PC-9 (cell line): ENCODE measurements at places on chromosomes 12 and 14. TPM values are rescaled to one million over a fixed set of nuclear protein-coding genes. Genes with fewer than 3 reads are reported as not detected.

- no peak for DNase-seq
These were observed 5.4 kb downstream of the CRACR2A start for GRCh38 chr12:3747543-3747942.

- no peak for DNase-seq
These were observed 1.3 kb downstream of the SSH1 start for GRCh38 chr12:108856170-108856427.

DNA sequence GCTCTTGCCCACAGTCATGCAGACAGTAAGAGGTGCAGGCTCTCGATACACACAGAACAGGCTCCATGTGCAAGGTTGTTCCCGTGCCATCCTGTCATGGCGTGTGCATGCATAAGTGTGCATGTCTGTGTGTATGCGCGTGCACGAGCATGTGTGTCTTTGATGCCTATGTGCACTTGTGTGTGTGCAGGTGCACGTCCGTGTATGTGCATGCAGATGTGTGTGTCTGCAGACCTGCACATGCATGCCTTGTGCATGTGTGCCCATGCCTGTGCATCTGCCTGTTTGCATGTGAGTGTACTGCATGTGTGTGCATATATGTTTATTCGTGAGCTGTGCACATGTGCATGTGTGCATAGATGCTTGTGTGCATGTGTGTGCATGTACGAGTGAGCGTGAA, 309.8 kb downstream of the TMEM121 start:
- no peak for DNase-seq

DNA sequence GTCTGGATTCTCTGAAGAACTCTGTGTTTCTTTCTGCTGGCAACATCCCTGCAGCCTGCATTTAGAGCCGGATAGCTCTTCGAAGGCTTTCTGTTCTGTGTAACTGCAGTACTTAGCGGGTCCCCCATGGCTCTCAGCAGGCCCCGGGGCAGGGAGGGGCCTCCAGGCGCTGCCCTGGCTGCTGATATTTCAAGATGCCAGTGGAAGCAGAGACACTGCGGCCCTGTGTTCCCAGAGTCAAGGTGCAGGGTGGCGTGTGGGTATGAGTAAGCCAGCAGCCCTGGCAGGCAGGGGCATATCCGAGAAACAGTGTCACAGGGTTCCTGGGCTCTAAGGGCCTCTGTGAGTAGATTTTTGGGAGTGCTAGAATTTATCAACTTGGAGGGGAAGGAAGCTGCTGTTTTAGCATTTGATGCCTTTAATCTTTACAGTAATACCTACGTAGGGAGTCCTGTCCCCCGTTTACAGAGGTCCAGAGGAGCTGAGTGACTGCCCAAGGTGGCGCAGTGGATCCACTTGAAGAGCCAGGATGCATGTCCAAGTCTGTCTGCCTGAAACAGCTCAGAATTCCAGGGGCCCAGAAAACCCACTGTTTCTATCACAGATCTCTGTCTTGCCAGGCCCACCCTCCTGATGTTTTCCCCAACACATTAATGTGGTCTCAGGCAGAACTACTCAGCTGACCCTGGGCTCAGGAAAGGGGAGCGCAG, 16.2 kb downstream of the ESRRB start:
- no peak for DNase-seq

DNA sequence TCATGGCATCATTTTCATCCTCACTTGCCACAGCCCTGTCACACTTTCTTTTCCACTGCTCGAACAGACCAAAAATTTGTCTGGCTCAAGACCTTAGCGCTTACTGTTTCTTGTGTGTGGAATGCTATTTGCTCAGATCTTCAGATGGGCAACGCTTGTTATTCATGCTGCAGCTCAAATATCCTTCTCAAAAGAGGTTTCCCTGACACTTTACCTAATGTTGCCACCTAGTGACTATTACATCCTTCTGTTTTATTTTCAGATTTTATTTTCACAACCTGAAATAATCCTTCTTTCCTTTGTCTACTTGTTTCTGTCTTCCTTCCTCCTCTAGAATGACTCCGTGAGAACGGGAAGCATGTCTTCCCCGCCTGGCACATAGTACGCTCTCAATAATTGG, 5.6 kb downstream of the FBXO33 start:
- no peak for DNase-seq

- no peak for DNase-seq
These were observed 115.2 kb upstream of the RAP1B start for GRCh38 chr12:68495336-68496070.

- no peak for DNase-seq
These were observed 16.8 kb downstream of the C12orf43 start for GRCh38 chr12:120999191-121000120.

GRCh38 chr14:71363946-71364925, 457.0 kb downstream of the PCNX1 start:
- DNase-seq = no peak

DNA sequence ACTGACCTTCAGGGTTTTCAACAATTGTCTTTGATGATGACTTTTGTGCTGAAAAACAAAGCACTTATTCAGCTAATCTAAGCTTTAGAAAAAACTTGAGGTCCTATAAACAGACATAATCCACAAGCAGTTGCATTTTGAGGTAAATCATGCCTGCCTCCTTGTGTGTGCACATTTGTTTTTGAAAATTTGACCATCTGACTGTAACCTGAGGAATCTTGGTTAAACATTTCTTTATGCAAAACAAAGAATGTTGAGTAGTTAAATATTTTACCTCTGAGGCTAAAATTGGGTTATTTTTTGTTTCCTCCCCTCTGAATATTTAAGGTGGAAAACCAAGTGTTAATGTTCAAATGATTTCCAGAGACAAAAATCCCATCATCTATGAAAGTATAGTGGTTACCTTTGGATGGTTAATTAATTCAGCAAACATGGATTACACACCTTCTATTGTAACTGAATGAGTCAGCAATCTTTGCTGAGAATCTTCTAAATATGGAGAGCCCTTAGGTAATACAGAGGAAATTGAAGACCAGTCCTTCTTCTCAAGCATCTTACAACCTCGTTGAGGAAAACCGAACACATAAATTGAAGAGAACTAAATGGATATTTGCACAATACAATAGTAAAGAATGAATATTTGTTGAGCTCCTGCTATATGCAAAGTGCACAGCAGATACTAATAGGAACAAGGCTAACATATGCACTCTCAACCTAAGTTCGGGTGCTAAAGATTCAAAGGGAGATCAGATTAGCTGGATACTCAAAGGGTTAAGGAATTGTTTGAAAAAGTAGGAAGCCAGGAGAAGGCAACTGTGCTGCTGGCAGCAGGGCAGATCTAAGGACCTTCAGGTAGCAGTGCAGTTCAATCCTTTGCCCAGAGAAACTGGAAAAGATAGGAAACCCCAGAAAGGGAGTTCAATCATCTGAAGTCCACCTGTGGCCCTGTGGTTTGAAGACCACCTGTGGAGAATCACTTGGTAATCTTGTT, 115.2 kb downstream of the BMP4 start:
- no peak for DNase-seq

DNA sequence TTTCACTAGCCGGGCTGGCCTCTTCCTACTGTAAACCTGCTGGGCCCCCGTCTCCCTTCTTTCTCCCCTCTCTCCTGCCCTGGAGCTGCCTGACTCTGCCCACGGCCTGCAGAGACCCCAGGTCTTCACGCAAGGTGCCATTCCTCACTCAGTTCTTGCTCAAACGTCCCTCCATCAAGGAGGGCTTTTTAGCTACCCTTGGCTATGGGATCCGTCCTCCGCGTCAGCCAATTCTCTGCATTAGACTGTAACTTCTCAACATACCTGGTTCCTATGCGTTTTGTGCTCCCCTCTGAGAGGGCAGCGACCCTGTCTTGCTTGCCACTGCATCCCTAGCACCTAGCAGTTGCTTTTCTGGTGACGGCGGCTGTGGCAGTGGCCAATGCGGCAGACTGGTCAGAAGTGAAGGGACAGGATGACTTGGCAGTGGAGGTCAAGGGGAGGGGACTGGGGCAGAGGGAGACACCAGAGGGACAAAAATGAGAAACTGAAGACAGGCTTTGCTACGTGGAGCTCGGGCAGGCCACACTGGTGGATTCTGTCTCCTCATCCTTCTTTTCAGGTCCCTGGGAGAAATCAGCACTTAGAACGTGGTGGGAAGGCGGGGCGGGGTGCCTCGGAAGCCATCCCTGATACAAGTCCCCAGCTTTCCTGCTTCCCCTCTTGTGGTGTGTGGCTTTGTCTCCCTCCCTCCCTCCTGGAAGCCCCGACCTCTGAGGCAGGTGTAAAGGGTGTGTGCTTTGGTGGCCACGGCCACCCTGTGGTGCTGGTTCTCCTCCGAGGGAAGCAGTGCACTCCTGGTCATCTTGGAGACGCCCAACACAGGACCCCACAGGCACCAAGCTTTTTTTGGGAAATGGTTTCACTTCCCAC, 1.8 kb downstream of the B3GNT4 start:
- no peak for DNase-seq

DNA sequence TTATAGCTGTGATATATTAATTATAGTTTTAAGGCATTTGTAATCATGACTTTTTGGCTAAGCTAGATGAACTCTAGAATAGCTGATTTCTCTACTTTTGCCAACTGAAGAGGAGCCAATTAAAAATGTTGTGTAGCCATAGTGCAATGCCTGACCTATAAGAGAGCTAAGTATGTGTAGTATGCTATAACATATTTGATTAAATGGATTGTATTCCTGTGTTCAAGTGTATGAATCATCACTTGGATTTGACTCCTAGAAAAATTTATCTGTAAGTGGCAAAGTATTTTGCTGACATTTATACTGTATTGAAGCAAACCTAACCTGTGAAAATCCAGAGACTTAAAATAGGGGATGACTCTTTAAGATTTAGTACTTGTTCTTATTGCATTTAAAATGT, 34.2 kb downstream of the PCNX4 start:
- no peak for DNase-seq

DNA sequence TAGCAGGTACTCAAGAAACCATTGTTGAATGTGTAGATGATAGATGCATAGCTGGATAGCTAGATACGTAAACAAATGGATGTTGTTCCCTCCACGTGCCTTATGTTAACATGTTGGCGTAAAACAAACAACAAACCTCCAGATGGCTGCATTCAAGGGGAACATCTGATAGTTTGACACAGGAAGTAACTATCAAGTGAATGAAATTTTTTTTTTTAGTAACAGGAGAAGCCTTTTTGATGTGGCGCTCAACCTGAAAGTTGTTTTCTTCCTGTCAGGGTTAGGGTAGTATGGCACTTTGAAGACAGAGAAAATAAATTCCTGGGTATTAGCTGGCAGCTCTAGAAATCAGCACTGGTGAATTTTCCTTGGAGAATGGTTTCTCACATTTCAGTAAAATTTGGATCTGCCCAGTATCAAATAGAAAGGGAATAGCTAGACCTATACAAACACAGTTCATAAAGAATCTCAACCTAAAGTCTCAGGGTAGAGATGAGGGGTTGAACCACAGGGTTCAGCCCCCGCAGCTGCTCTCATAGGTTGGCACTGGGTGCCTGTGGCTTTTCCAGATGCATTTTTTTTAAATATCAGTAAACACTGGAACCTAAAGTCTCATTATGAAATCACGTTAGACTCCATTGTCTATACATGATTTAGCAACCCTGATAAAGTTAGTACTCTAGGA, 18.8 kb upstream of the RAP1B start:
- no peak for DNase-seq

DNA sequence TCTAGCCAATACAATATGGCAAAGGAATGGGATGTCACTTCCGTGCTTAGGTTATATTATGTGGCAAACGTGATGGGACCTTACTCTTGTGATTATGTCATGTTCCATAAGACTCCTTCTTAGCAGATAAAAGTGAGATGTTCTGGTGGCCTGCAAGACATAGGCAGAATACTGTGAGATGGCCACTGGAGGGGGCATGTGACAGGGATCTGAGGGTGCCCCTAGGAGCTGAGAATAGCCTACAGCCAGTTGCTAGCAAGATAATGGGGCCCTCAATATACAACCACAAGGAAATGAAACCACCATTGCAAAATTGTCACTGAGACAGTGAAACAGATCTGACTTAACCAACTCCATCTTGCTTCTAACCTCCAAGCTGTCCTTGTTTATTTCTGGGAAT, 151.4 kb upstream of the SSTR1 start:
- no peak for DNase-seq

DNA sequence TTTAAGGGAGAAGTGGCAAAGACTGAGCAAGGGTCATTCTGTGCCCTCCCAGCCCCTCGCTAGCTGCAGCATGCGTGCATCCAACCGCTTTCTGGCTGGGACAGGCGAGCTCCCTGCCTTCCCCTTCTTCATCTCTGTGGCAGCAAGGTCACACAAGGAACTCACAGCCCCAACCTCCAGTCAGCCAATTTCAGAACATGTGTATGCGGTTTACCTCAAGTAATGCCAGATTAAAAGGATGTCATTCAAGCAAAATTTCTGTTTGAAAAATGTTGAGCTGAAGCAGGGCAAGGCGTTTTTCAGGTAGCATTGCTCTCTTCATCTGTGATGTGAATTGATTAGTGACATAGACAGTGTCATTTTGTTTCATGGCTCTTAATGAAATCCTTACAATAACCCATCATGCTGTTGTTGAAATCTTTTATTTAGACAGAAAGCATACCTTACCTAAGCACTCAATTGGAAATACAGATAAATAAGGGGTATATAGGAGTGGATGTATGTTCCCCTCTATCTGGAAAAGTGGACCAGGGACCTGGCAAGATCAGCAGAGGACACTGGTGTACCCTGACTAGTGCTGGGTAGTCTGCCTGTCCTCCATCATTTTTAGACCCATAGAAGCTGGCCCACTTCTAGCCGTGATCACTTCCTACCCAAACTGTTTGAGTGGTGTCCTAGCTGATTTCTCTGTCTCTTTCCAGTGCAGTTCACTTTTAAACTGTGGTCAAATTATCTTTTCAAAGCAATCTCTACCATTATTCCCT, 82.8 kb upstream of the NEDD1 start:
- DNase-seq = no peak

DNA sequence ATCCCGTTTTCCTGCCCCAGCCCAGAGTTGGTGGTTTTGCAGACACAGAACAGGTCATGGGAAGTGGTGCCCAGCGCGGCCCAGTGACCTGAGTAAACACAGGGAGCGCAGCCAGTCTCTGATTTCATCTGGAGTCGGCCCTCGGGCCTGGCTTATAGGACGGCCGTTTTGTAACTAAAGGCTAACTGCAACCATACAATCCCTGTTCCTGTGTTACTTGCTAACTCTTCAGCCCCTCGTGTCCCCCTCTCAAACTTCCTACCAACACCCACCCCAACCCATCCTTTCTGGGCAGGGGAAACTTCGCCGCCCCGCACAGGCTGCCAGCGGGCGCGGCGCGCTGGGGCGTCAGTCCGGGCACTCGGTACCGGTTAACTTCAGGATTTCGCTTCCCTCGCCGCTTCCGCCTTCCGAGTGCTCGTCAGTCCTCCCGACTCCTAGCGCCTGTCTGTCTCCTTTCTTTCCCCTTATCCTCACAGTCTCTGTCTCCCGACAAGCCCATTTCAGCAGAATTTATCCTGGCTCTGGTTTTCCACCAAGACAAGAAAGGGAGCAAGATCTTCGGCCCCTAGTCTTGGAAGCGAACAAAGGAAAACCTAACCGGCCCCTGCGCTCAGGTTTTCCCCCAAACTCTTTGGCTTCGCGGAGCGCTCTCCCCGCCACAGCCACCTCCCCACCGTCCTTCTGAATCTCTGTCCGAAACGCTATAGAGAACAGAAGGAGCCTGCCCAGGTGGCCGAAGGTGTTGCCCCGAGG, 2.0 kb downstream of the SIX1 start:
- peak; percentile 53 for DNase-seq

Gene TXNRD1
- total RNA-seq = 1,205 and 1,250 TPM in 2 replicates

Gene ACTN1
- total RNA-seq = 314 and 323 TPM in 2 replicates

Gene SOAT2
- total RNA-seq = 0.70 and 0.79 TPM in 2 replicates

Gene ZDHHC22
- total RNA-seq = not detected in 2 replicates

Gene ALDH6A1
- 53.1 and 54.5 TPM in 2 replicates for total RNA-seq

Gene ASCL1
- total RNA-seq = not detected in 2 replicates

Gene C1QL4
- 0.18 and 0.22 TPM in 2 replicates for total RNA-seq
